KG1 (cell line): ENCODE measurements at places on chromosomes 6 and 20.

- no peak for DNase-seq
Observed at GRCh38 chr20:59736366-59736765, 132.0 kb downstream of the PHACTR3 start.

DNA sequence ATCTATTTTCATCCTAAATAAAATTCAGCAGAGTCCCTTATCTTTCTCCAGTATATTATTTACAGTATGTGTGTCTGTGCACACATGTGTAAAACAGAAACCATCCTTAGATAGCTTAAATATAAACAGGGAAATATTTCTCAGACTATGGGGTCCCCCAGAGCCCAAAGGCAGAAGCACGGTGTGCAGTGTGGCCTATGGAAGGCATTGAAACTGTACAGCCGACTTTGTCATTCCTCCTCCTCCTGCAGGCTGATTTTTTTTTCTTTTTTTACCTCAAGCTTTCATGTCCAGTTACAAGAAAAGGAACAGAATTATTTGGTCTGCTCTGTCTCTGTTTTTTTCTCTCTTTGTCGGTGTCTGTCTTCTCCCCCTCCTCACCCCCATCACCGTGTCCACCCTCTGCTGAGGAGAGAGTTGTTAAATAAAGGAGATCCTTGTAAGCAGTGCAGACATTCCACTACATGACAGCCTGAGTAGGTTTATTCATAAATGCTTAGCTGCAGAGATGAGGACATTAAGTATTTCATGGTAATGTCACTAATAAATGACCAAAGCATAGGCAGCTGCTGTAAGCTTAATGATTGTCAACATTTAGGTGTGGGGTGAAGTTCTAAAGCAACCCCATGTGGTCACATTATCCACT lies 31.8 kb upstream of the SLC35D3 start:
- no peak for DNase-seq

DNA sequence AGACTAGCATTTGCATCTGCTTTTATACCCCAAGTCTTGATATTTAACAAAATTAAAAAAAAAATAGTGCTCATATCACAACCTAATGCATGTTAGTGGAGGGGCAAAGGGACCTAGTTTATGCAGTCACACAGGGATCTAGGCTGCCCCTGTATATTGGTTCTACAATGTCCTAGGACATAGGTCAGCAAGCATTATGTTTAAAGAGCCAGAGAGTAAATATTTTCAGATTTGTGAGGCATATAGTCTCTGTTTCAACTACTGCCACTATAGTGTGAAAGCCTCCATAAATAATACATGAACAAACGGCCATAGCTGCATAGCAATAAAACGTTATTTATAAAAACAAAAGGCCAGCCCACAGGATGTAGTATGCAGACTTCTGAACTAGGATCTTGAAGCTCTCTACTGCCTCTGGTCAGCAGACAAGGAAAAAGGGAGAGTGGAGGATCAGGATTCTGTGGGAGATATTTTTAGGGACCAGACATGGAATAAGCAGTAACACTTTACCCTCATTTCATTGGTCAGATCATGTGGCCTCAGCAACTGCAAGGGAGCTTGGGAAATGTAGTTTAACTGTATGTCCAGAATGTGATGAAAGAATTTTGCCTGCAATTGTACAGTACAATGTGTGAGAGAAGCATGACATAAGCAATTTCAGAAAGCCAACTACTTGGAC lies 414.2 kb upstream of the SPTLC3 start:
- DNase-seq, result no peak

DNA sequence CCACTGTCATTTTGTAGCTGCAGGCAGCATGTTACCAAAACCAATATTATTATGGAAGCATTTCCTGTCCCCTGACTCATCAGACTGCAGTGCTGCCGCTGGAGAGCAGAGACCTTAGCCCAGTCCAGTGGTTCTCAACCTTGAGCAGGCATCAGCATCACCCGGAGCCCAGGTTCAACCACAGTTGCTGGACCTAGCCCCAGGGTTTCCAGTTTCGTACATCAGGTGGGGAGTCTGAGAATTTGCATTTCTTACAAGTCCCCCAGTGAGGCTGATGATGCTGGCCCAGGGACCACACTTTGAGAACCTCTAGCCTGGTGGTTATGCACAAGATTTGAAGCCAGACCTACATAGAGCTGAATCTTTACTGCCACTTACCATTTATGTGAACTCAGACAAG lies 47.3 kb downstream of the LY86 start:
- no peak for DNase-seq

- no peak for DNase-seq
Observed at GRCh38 chr20:29497261-29497671, 1760.2 kb upstream of the DEFB115 start.

- DNase-seq, result no peak
Observed at GRCh38 chr20:35711588-35712209, 12.5 kb downstream of the ROMO1 start.

DNA sequence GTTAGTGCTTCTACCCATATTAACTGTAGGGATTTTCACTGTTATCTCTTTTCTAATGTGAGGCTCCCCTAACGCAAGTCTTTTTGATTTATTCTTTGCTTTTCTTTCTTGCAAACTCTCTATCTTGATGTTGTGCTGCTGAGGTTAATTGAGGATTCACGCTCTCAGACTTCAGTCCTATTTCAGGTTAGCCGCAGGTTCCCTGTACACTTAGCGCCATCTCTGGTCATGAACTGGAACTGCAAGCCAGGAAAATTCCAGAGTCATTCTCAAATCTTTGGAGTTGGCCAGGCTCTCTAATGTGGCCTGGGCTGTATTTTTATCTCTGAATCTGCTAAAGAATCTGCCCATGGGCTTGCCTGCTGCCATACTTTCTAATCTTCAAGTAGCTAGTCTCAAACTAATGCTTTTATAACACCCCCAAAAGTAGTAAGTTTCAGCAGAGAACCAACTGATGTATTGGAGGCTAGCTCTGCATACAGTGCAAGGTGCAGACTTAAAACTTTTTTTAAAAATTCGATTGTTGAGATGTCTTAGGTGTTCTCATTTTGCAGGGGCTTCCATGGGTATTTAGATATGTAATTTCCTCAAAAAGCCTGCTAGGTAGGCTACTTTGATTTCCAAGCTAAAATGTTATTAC lies 91.1 kb upstream of the OPRM1 start:
- DNase-seq, result no peak

DNA sequence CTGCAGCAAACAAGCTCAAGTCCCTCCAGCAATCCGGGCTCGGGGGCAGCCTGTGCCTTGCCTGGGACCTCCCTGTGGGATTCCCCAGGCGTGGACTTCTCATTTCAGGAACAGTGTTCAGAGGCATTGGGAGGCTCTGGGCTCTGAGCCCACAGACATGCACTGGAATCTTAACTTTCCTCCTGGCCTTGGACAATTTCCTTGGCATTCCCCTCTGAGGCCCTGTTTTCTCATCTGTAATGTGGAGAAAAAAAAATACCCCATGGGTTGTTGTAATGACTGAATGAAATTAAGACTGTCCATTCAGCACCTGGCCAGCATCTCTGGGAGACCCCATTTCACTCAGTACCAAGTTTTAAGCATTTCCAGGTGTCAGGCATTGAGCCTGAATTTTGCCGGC lies 17.6 kb downstream of the BPIFB4 start:
- no peak for DNase-seq

DNA sequence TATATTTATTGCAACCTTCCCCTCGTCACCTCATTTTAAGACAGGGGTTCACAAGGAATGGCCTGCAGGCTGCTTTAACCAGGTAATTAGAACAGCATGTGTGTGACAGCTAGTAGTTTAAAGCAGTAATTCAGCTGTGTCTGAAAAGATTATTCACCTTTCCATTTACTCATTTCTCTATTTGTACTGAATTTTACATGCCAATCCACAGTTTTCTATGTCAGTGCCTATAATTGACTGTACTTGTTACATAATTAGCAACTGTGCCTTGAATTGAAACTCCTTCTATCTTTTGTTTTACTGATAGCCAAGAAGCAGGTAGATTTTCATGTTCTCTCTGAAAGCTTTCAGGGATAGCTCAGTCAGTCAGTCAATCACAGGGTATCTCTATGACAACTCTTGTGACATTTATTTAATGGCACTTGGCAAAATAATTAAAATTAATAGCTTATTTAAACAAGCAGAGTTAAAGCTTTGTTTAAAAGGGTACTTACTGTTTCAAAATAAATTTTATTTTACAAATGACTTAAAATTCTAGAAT lies 214.0 kb downstream of the ZFAND3 start:
- no peak for DNase-seq

DNA sequence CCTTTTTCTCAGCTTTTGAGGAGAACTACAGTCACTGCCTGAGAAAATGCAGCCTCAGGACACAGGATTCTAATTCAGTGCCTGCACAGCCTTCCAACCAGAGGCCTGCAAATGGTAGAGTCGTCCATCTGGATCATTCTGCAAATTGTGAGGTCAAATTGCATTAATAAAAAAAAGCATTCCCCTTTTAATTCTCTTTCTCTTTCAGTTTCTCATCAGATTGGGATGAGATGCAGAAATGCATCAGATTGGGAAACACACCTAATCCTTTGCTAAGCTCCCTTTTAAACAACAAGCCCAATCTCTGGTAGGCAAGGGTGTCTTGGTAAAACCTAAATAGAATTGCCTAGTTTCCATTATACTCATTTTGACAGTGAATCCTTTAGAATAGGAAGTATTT lies 838.8 kb downstream of the MAFB start:
- DNase-seq, result no peak

DNA sequence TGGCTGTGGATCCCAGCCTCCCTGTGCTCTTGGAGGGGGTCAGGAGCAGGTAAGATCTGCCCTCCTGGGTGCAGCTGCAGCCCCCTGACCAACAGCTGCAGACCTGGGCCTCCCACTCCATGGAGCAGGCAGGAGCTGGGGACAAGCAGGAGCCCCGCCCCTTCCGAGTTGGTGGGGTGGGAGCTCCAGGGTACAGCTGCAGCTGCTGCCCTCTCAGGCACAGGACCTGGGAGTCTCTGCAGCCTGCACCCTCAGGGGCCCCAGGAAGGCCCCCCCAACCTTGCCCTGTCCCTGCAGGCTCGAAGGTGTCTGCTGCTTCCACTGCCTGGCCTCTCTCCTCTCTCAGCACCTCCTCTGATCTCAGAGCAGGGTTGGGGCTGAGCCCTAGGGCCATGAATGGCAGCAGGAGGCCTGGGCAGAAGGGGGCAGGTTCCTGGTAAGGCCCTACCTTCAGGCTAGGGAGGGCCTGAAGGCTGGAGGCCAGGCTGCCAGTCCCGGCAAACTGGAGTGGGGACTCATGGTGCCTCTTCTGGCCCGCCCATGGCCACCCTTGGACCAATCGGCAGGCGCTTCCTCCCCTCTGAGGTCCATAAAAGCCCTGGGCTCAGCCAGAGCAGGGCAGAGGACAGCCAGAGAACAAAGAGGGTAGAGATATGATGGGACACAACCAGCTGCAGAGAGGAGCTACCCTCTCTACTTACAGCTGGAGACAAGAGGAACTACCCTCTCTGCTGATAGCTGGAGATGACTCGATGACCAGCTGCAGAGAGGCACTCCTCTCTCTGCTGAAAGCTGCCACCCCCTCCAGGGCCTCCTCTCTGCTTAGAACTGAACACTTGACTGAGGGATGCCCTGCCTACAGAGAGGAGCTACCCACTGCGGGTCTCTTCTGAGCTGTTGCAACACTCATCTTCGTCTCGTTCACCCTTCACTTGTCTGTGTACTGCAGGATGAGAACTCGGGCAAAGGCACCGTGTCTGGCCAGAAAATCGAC lies 7.8 kb upstream of the PACSIN1 start:
- no peak for DNase-seq

DNA sequence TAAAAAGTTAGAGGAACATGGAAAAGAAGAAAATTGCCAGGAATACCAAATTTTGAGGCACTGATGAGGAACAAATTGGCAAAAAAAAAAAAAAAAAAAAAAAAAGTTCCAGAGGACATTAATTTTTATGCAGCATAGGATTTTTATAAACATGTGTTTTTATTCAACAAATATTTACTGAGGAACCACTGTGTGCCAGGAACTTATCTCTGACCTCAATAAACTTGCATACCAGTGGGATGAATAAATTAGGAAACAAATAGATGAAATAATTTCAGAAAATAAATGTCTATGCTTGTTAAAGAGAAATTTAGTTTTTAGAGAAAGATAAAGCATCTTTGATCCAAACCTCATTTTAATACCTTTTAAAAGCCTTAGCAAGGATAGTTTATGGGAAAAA lies 175.1 kb downstream of the PDE10A start:
- no peak for DNase-seq

DNA sequence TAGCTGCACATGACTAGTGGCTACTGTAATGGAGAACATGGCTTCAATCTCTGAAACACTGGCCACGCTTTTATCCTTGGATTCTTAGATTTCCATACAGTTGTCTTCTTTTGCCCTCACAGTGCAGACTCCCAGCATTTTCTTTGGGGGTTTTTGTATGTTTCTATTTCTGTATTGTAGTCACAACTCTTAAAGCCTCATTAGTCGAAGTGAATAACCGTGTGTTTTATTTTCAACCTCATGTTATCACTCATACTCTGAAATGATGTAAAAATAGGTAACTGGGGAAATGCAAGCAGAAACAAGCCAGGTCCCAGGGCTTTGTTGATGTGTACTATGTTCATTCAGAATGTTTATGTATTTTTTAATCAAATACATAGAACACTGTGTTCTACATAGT lies 162.9 kb downstream of the JARID2 start:
- no peak for DNase-seq

GRCh38 chr20:17460119-17460518 lies 71.1 kb downstream of the BFSP1 start:
- DNase-seq, result no peak

- DNase-seq, result no peak
Observed at GRCh38 chr20:41032271-41032670, 3.6 kb downstream of the TOP1 start.

DNA sequence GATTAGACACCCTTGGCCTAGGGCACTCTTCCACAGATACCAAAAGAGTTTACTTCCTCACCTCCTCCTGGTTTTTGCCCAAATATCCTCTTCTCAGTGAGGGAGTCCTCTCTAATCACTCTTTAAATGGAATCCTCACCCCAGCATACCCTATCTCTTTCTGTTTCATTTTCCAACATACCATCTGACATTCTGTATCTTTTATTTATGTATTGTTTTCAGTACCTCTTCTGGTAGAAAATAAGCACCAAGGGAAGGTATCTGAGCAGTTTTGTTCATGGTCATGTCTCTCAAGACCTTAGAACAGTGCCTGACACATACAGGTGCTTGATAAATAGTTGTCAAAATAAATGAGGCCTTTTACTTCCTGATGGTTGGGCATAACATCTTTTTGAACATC lies 55.1 kb downstream of the KIAA0408 start:
- DNase-seq, result no peak
